CD4-positive, alpha-beta T cell treated with Interleukin-12 subunit alpha and Interleukin-12 subunit beta, for 1 hour (primary cell): ENCODE measurements at places on chromosomes 3 and 15.

DNA sequence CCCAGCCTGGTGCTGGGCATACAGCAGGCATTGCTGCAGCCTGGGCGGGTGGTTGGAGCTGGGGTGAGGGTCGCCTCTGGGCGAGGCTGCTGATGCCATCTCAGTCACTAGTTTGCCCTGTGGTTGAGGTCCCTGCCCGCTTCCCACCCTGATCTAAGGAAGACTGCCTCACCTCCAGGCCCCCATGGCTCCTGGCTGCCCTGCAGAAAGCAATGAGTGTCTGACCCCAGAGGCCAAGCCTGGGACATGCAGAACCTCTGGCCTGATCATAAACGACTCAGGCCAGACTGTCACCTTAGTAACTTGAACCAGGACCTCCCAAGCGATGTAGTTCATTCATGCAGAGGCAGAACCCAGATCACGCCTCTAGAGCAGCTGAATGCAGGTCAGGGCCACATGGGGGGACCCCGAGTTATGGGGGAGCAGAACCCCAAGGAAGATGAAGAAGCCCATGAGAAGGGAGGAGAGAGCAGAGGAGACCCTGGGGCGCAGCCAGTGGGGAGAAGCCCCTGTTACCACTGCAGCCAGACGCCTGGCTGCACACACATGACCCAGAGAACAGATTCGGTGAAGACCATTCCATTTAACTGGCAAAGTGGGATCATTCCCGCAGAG lies 213.9 kb downstream of the TBC1D2B start:
- no peak for DNase-seq

DNA sequence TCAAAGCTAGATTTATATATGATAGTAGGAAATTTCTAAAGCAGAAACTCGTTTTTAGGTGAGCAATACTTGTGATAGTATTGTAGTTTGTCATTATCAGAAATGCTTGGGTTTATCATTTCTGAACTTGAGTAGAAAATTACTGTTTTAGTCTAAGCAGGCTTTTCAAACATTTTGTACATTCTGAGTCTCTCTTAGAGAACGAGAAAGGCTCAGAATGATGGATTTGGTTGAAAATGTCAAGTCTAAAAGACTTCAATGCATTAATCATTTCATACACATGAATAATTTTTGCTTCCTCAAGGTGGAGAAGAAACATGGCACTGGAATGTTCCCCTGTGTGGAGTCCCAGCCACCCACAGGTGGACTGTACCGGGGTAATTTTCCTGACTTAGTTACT lies 387.1 kb downstream of the NAALADL2 start:
- DNase-seq = no peak

DNA sequence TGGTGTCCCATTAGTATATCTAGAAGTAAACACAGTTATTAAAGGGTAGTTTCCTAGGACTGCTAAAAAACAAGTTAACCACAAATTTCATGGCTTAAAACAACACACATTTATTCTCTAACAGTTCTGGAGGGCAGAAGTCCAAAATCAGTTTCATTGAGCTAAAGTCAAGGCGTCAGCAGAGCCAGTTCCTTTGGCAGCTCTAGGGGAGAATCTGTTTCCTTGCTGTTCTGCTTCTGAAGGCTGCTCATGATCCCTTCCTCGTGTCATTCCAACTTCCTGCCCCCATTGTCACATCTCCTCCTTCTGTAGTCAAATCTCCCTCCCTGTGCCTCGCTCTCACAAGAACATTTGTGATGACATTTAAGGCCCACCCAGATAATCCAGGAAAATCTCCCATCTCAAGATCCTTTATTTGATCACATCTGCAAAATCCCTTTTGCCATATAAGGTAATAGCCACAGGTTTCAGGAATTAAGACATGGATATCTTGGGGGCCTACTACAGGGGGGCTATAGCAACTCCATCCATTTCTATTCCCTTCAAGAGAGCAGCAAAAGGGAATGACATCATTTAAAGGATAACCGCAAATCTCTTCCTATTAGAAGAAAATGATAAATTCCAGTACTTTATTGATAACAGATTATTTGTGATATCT lies 50.1 kb downstream of the GPR176 start:
- no peak for DNase-seq

DNA sequence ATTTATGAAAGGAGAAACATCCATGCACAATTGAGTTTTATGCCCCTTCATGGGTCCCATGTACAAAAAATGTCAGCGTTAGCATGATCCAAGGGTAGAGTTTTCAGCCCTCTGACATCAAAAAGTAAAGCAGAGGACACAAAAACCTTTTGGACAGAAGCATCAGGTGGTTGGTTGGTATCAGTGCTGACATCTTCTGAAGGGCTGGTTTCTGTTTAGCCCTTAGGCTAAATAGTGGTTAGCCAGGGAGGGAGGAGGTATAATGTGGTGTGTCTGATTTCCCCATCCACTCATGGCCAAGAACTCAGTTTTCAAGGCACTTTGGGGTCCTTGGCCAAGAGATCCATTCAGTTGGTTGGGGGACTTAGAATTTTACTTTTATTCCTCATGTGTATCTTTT lies 16.5 kb downstream of the CCDC66 start:
- DNase-seq = no peak

GRCh38 chr15:31469786-31470525 lies 143.3 kb downstream of the KLF13 start:
- DNase-seq = no peak

DNA sequence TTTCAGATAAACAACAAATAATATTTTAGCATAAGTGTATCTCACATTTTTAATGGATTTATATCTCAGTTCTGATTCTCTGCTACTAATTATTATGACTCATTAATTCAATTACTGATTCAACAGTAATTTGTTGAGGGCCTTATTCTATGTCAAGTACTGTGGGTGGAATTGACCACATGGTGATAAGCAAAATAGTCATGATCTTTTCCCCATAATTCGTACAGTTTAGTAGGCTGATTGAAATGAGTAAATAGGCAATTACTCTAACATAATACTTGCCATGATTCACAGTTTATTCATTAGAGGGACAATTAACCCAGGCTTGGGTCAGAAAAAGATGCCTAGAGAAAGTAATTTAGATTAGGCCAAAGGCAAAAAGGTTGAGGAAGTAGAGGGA lies 60.9 kb upstream of the SLC4A7 start:
- DNase-seq = no peak

- peak; percentile 51 for DNase-seq
Observed at GRCh38 chr3:156675830-156676767, 1.7 kb downstream of the TIPARP start.

- peak; percentile 85 for DNase-seq
Observed at GRCh38 chr3:53045518-53046170, at the start of gene SFMBT1. Gene SFMBT1 (minus strand): TSS chr3:53046073. CDS start chr3:52969128, 76,945 bp downstream.

GRCh38 chr3:102761766-102762165 lies 327.0 kb downstream of the ZPLD1 start:
- no peak for DNase-seq

GRCh38 chr3:196712514-196713413 lies 587 bp downstream of the PIGX start:
- no peak for DNase-seq

GRCh38 chr3:168047190-168047795 lies 48.4 kb downstream of the GOLIM4 start:
- peak; percentile 40 for DNase-seq

- no peak for DNase-seq
Observed at GRCh38 chr15:67550522-67550921, 8.0 kb downstream of the MAP2K5 start.

DNA sequence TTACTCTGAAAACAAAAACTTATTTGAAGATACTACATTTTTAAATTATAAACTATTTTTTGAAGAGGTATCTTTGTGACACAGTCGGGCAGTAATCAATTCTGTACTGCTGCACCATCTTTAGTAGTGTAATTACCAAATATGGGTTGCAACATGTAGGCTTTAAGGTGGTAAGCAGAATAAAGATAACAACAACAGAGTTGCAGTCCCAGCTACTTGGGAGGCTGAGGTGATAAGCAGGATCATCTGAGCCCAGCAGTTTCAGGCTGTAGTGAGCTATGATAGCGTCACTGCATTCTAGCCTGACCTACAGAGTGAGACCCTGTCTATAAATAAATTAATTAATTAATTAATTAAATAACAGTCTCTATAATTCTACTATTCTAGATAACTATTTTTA lies 6.0 kb downstream of the PLOD2 start:
- DNase-seq = no peak

DNA sequence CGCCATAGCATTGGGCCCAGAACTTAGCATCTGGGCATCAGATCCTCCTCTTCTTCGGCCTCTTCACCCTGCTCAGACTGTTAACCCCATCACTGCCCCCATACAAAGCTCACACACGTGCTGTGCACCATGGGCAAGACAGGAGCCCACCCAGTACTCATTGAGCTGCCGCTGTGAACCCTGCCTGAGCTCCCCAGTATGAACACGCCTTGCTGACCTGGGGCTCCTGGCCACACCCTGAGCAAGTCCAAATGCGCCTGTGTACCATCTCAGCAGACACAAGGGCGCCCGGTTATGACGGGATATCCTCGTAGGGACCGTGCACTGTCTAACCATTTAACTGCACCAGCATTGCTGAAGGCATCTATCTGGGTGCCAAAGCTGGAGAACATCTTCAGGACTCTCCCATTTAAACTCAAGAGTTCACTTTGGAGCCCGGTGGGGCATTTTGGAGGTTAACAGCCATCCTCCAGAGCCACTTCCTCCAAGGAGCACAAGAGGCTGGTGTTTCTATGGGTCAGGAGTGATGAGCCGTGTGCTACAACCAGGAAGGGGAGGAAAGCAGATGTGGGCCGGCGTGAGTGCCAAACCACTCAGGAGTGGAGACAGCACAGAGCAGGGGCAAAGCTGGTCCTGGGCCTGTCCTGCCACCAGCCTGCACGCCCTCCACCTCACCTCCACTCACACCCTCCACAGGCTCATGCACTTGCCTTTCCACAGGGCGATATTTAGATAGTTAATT lies 12.1 kb downstream of the PRR23E start:
- no peak for DNase-seq
